Cardiac fibroblast (primary cell): ENCODE measurements at places on chromosomes 3 and 15.

GRCh38 chr15:74252291-74252690 lies 16.2 kb downstream of the CCDC33 start:
- peak; percentile 66 for DNase-seq

DNA sequence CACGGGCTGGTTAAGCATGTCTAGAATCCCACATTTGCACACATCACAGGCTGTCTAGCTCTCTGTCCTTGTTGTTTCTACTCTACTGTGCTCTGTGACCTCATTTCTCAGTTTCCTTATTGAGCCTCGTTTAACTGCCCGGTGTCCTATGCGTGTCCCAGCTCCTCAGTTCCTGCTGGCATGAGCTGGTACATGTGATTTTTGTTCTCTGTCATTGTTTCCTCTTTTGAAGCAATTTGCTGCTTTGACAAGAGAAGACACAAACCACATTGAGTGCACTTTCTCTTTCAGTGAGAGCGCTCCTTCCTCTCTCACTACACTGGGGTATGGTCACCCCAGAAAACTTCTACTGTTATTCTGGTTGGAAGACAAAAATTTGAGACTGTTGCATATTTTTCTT lies 563.5 kb downstream of the PDCD6IP start:
- no peak for DNase-seq

DNA sequence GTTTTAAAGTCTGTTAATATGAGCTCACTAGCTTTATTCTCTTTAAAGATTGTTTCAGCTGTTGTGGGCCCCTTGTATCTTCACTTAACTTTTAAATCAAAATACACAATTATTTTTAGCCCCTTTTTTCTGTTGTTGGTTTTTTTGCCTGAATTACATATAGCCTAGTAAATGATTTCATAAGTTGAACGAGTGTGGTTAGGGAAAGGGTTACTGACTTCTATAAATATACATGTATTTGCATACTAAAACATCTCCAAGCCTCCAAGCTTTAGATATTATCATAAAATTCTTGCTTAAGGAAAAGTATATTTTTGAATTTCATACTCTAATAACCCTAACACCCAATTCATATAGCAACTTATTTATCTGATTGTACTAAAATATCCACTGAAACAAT lies 73.2 kb upstream of the ARL6 start:
- no peak for DNase-seq

DNA sequence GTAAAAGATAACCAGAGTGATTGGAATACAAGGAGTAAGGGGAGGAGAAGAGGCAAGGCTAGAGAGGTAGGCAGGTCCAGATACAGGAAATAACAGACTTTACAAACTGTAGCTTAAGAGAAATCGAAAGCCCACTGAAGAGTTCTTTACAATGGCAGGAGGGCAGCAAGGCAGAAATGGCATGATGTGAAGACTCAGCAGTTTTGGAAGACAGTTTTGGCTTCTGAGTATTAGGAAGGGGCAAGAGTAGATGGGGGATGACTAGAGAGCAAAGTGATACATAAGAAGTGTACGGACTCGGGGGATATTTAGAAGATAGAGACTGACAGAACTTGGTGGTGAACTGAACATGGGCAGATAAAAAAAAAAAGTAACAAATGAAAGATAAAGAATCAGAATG lies 54.1 kb downstream of the RAD18 start:
- no peak for DNase-seq

- no peak for DNase-seq
Observed at GRCh38 chr3:13879946-13880810, at the start of gene WNT7A. TSS of gene WNT7A (minus strand) at chr3:13880071. CDS start at chr3:13879816, 255 bp downstream.

DNA sequence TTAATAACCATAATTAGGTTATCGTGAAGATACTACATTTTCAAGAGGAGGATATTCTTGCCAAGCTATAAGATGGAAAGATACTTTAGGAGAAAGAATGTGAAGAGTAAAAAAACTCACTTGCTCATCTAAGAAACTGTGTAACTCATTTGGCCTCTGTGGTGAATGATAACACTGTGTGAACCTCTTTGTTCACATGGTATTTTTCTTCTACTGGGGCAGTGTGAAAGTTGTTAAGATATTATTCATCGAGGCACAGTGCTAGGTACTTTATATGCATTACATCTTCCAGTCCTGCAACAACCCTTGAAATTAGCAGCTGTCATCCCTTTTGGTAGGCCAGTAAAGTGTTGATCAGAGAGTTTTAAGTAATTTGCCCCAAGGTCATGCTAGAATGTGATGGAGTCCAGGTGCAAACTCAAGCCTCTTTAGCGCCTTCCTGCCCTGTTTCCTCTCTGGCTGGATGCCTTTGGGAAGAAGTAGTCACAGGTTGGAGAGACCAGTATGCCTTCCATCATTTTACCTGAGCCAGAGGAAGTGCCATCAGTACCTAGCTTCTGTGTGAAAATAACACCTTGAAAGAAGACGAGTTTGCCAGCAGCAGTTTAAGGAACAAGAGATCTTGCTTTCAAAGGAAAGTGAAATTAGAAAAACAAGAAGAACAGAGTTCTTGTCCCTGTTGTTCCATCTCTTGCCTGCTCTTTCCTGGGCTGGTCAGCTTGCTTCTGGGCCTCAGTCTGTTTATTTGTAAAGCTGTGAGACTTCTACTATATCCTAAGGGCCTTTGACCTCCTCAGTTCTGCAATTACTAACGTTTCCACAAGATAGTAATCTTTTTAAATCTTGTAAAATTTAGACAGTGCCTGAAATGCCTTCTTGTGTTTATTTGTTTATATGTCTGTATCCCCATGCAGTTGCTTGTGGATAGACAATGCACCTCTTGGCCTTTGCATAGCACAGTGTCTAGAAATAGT lies 179.3 kb downstream of the FNDC3B start:
- no peak for DNase-seq

- DNase-seq, result no peak
Observed at GRCh38 chr3:120481081-120481480, 30.3 kb upstream of the FSTL1 start.

- no peak for DNase-seq
Observed at GRCh38 chr15:51613951-51614350, 8.6 kb downstream of the DMXL2 start.

DNA sequence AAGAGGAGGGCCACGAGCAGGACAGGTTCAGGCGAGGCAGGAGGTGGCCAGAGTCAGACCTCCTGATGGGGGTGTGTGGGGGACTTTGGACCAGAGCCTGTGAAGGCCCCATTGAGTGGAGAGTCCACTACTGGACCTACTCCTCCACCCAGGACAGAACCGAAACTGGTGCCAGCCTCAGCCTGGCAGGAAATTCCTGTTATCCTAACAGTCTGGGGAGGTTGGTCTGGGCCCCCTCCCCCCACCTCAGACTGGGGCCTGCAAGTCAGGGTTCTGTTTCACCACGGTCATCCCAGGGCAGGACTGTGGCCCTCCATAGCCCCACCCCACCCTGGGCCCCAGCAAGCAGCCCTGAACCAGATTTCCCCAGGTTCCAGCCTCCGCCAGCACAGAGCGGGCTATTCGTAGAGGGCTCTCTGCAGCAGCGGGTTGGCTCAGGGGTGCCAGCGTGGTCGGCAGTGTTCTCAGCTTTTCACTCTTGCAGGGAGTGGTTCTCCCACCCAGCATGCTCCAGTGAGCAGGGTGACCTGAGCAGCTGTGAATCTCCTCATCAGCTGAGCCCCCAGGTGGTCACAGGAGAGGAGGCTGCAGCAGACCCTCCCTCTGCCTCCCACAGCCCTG lies 217.3 kb downstream of the TBC1D2B start:
- DNase-seq, result no peak

GRCh38 chr3:29415482-29416223 lies 134.8 kb downstream of the RBMS3 start:
- no peak for DNase-seq

DNA sequence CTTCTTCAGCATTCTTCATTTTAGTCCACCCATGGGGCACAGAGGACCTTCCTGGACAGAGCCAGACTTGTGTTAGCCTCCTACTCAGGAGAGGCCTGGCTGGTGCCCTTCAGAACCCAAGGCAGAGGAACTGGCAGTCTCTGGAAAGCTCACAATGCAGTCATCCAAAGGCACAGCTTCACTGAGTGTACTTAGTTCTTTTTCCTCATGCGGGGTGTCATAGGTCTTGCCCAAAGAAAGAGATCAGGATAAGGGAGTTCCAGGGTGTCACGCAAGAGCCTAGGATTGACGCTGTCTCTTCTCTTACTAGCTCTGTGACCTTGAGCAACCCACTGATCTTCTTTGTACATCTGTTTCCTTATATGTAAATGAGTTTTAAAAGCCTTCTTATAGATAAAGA lies 58.7 kb downstream of the CD200 start:
- peak; percentile 85 for DNase-seq

GRCh38 chr15:73921254-73921925 lies 4.9 kb upstream of the LOXL1 start:
- DNase-seq, result no peak

GRCh38 chr3:16137044-16137443 lies 37.4 kb upstream of the GALNT15 start:
- no peak for DNase-seq

- DNase-seq, result no peak
Observed at GRCh38 chr3:65619888-65620287, 418.8 kb downstream of the MAGI1 start.

DNA sequence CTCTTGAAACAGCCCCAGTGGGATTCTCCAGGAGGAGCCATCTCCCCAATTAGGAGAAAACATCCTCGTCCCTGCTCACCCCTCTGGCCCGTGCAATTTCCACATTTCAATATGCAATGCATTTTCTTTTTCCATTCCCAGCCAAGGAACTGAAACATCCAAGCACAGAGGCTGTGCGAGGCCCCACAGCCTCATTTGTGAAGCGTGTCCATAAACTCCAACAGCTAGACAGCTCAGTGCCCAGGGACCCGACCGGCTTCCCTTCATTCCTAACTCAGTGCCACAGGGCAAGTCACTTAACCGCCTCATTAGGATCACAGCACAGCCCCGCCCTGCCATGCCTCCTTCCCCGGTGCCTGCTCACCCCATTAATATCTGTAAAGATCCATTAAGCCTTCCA lies 204.2 kb upstream of the IGF1R start:
- DNase-seq, result no peak

DNA sequence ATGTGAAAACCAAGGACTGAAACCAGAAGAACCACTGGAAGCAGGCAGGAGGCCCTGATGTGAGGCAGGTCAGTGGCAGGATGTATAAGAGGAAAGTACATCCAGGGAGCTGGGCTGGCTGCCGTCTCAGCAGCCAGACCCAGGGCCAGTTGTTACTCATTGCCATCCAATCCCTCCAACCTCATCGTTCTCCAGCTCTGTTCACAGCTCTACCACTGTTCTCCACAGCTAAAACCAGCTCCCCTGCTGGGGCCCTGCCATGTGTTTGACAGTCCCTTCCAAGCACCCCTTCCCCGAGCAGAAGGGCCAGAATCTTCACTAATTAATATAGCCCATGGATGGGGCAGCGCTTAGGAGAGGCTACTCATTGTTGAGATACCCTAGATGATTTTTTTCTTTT lies 206.6 kb downstream of the MECOM start:
- DNase-seq, result no peak

- DNase-seq, result peak; percentile 90
Observed at GRCh38 chr3:152328841-152329240, 60.1 kb downstream of the MBNL1 start.

DNA sequence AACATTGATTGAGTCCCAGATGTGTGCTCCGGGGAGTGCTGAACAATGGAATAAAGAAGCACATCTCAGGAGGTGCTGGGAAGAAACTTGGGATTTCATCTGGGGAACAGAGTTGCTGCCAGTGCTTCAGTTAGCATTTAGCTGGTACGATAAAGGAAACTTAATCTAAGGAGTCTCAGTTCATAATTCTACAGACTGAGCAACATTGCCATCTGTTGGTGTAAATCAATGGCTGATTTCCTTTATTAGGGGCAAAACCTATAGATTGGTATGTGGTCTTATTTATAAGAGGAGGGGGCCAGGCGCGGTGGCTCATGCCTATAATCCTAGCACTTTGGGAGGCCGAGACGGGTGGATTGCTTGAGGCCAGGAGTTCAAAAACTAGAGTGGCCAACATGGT lies 8.9 kb downstream of the MKRN2OS start:
- DNase-seq, result peak; percentile 44

GRCh38 chr3:111159391-111159790 lies 87.8 kb downstream of the NECTIN3 start:
- peak; percentile 27 for DNase-seq

GRCh38 chr15:81160312-81161159 lies 26.5 kb downstream of the CFAP161 start:
- DNase-seq, result peak; percentile 94

DNA sequence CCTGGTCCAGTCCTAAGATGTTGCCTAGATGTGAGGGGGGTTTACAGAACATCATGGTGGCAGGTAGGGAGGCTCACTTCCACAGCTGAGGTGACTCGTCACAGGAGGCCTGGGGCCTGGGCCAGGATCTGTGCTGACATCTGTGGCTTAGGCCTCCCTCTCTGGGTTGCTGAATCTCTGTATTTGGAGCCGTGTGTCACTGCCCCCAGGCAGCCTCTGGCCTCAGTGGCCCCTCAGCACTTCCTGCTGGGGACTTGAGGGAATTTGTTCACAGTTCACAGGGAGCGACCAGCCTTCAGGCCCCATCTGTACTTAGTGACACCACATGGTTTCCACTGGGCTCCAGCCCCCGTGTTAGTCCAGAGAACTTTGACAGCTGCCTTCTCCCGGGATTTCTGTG lies 41.7 kb upstream of the ADAMTSL3 start:
- no peak for DNase-seq

DNA sequence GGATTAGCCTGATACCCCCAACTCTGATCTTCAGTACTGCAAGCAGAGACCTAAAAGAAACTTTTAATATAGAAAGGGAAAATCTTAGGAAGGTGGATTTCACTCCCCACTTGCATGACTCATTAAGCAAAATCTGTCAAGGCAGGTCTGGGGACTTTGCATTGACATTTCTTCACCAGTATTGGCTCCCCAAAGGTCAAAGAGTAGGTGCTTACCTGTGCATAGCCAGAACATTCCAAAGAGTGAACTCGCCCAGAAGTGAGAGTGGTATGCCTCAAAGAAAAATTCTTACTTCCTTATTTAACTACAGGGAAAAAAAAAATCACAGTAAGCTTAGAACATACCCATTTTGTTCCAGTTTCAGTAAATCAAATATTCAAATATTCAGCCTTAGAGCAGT lies 140.9 kb upstream of the TP63 start:
- no peak for DNase-seq

GRCh38 chr3:103173940-103174339 lies 739.1 kb downstream of the ZPLD1 start:
- no peak for DNase-seq

- DNase-seq, result no peak
Observed at GRCh38 chr3:12741209-12741608, 17.9 kb downstream of the TMEM40 start.

GRCh38 chr15:32886459-32886858 lies 168.7 kb downstream of the GREM1 start:
- DNase-seq, result no peak

- DNase-seq, result peak; percentile 40
Observed at GRCh38 chr3:104388619-104389018, 978.1 kb upstream of the ALCAM start.

- no peak for DNase-seq
Observed at GRCh38 chr3:480070-480469, 283.5 kb downstream of the CHL1 start.

- DNase-seq, result no peak
Observed at GRCh38 chr15:93613386-93613785, 524.4 kb upstream of the RGMA start.

DNA sequence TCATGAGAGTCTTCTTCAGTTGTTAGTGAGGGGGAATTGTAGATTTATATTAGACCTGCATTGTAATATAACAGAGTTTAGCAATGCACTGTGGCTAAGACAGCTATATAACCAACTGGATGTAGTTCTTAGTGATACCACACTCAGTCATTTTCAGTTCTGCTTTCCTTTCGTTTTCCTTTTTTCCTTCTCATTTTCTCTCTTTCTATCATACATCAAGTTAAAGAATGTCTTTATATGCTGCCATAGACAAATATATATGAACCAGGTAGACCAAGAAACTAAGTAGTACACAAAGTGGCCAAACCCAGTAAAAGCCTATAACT lies 43.7 kb upstream of the CD47 start:
- no peak for DNase-seq
